ENCODE measurements at places on chromosomes 4 and X. TPM values are rescaled to one million over a fixed set of nuclear protein-coding genes. Genes with fewer than 3 reads are reported as not detected.

Gene TIGD4
- total RNA-seq: not detected

Gene ACSL4
- total RNA-seq: 30.4 TPM

Gene PPBP
- total RNA-seq: 1.4 TPM

Gene FAM184B
- total RNA-seq: 1.1 TPM

GRCh38 chr4:151484396-151485102, 75.6 kb downstream of the FHIP1A start:
- DNase-seq: no peak

DNA sequence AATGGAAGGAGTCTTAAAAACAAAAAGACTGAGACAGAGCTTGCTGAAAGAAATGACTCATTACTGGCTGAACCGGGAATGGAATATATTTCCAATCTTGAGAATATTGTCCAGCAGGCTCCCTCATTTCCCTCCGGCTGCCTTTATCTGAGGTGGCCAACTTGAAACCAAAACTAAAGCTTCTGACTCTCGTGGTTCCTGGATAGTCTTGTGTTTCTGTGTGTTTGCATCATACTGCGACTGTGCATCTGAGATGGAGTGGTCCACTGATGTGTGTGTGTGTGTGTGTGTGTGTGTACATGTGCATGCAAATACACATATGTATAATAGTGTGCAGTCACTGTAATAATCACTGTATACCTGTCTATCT, 145.6 kb upstream of the SCML1 start:
- no peak for DNase-seq

DNA sequence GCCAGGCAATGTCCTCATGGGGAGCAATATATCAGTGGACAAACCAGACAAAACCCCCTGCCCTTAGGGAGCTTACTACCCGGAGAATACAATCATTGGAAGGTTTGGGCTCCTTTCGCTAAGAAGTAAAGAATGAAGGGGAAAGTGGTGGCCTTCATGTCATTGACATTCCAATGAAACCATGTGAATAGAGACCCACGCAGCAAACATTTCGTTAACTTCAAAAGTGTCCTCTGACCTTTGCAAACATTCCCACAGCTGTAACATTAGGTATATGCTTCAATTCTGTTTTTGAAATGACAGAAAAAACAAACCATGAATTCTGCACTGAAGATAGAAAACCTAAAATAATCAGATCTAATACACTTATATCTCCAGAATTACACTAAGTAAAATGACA, 7.0 kb downstream of the ATP8A1 start:
- no peak for DNase-seq

GRCh38 chrX:46587753-46588171, 14.2 kb downstream of the CHST7 start:
- no peak for DNase-seq

DNA sequence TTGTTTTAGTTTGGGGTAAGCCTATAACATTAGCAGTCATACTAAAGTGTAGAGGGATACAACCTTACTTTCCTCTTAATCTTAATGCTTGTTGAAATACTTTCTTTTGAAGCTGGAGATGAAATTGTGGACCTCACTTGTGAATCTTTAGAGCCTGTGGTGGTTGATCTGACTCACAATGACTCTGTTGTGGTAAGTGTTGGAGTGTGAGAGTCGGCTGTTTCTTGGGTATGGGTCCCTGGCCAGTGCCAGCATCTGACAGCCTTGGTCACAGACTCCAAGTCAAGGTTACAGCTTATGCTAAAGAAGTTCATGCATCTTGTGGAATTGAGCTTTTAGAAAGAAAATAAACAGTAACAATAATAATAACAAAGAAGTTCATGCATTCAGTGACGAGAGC, 31.6 kb downstream of the RNF4 start:
- DNase-seq: no peak

GRCh38 chr4:16160457-16160856, 65.8 kb downstream of the TAPT1 start:
- no peak for DNase-seq

- no peak for DNase-seq
These were observed 129.0 kb downstream of the ARAP2 start for GRCh38 chr4:36115312-36115711.

GRCh38 chr4:70706516-70706915, 15.2 kb upstream of the RUFY3 start:
- no peak for DNase-seq

DNA sequence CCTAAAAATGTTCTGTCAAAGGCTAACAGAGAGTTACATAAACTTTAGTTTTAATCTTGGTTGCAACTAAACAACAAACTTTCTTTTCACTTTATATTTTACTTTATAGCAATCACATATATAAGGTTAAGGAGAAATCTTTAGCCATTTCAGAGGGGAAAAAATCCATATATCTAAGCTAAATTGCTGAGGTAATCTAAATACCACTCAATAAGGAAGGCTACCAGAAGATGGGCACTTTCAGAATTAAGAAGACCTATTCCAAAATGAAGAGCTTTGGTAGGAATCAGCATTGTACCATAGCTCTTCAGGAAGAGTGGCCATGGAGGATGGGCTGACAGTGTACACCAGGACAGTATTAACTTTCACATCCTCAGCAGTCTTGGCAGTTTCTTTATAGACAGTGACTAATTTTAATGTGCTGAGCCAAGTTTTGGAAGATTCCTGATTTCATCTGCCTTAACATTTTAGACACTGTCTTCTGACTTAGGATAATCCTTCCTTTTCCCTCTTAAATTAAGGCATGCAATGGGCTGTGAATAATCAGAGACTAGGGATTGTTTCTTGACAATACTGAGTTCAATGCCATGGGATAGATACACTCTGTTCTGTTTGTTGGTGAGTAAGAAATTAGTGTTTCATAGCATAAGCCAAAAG, 7.1 kb downstream of the FAT4 start:
- no peak for DNase-seq

DNA sequence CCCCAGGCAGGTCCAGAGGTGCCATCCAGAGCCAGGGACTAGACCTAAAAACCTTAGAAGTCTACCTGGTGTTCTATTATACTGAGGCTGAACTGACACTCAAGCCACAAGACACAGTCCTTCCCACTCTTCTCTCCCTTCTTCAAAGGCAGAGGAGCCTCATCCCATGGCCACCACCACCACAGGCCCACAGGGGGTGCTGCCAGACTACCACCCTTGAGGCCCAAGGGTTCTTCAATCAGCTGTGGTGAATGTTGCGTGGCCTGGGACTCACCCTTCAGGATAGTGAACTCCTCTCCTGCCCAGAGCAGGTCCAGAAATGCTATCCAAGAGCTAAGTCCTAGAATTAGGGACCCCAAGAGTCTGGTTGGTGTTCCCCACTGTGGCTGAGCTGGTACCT, 17.5 kb upstream of the RFC1 start:
- DNase-seq: no peak

Measured in psoas muscle (tissue), 8 donors.